Stimulated activated CD8-positive, alpha-beta memory T cell treated with anti-CD3 and anti-CD28 coated beads, Interleukin-4, amount 100 ng/mL, for 4 hours (primary cell): ENCODE measurements at places on chromosomes 2 and 18.

DNA sequence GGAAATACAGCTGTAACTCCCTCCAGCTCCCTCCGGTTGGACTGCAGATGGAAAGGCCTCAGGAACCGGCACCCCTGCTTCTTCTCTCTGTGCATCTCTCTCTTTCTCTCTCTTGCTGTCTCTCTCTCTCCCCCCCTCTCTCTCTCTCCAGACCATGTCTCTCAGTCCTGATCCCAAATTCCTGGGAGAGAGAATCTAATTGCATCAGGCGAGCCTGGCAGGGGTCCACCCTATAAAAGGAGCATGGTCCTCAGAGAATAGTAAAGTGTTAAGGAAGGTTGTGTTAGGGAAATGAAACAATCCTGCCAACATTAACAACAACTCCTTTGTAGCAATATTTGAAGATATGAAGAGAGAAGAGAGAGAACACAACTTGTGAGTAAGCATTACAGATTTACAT lies 36.7 kb downstream of the VIT start:
- no peak for DNase-seq

- DNase-seq: no peak
These were observed 1094.1 kb downstream of the TDRD15 start for GRCh38 chr2:22217881-22218280.

- no peak for DNase-seq
These were observed 218.1 kb downstream of the WDR7 start for GRCh38 chr18:56869189-56869777.

DNA sequence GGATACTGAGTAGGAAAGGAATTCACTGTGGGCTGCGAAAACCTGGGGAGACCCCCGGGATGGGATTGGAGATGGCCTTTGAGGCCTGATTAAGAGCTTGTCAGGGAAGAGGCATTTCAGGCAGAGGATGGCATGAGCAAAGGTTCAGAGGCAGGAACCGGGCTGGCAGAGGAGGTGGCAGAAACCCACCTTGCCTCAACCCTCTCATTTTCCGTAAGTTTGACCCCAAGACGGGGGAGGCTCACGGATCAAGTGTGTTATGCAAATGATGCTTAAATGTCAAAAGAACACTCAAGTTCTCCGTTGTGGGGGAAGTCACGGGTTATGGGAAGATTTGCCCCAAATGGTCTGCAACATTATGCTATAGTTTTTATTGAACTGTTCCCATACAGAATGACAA lies 88.3 kb downstream of the MYCN start:
- DNase-seq: no peak

DNA sequence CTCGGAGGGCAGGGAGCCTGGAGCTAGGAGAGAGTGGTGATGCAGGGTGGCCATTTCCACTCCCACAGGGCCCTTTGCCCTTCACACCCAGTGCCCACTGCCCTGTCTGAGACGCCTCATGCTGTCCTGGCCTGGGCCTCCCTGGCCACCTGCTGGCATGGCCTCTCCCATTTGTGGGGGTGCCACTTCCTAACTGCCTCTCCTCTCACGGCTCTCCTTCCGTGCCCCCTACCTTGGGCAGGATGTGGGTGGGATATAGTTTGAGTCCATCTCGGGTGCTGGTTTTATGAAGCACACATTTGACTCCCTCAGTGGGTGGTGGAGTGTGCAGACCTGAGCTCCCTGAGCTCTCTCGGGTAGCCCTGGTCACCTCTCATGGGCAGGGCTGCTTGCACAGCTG lies 46.0 kb downstream of the DGKD start:
- DNase-seq: no peak

GRCh38 chr2:130336150-130336876 lies 6.4 kb upstream of the IMP4 start:
- no peak for DNase-seq

DNA sequence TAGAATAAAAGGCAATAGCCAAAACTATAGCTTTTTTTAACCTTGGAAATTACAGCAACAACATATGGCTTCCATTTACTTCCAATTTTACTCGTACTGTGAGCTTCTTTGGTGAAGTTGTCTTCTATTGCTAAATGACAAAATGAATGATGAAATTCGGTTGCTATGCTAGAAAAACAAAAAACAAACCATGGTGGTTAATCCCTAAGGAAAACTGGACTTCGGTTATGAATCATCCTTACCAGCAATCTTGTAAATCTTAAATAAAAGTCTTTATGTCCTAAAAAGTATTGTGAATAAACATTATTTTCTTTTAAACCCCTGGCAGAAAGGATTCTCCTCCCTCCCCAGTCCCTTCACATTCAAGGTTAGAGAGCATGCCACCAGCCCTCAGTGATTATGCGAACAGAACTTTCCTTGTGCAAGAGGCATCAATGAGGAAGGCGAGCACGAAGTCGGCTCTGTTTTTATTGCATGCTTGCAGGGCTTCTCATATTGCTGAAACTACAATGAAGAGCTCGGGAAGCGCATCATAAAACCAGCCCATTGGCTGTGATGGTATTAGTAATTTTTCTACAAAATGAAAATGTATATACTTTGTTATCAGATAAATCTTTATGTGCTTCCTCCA lies 62.9 kb downstream of the ZNF521 start:
- DNase-seq: no peak

DNA sequence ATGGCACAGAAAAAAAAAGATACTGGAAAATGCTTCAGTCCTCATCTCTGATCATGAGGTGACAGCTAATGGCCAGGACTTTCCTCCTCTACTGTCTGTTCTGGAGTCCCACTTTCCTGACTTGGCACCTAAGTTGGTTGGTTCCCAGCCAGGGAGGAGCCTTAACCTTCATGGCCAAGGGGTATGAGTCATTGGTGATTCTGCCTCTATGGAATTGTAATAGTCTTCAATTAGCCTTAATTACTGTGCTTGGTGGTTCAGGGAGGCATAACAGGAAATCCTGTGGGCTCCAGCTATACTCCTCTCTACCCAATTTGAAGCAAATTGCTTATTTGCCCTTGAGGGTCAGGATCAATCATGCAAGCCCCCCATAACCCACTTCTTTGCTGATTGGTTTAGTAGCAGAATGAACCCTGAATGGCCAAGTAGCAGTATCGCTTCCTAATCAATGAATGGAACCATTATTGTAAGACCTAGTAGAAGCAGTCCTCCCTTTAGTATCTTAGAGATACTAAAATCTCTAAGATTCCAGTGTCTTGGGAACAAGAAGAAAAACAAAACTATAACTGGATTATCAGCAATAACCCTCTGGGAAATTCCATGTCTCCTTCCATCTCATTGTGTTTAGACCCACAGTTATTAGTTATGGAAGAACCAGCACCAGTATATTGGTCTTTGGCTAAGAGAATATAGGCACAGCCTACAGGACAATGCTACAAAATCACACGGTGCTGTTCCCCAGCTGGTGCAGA lies 109.0 kb downstream of the COL6A3 start:
- no peak for DNase-seq

GRCh38 chr18:11834772-11835171 lies 16.4 kb upstream of the CHMP1B start:
- no peak for DNase-seq

GRCh38 chr2:133859578-133859977 lies 291.3 kb upstream of the NCKAP5 start:
- no peak for DNase-seq

GRCh38 chr2:86238354-86238753 lies 39.1 kb downstream of the MRPL35 start:
- DNase-seq: peak; percentile 12

DNA sequence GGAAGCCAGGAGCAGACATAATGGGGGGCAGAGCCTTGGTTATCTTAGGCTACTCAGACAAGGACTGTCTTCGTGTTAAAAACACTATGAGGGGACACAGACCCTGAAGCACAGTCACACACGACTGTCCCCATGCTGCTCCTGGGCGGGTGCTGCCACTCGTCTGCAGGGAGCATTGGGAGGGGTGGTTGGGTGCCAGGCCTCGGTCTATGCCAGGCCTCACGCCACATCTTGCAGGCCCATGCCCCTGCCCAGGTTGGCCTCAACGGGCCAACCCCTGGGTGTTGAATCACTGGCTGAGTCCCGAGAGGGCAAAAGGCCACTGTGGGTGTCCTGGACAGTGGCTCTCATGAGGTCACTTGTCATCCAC lies 97.9 kb downstream of the USP40 start:
- DNase-seq: no peak

- no peak for DNase-seq
These were observed 60.8 kb downstream of the CRACDL start for GRCh38 chr2:98875081-98875728.

- no peak for DNase-seq
These were observed 3.7 kb upstream of the SIX3 start for GRCh38 chr2:44937688-44938240.

- DNase-seq: no peak
These were observed 156.7 kb downstream of the EVA1A start for GRCh38 chr2:75403991-75404428.

DNA sequence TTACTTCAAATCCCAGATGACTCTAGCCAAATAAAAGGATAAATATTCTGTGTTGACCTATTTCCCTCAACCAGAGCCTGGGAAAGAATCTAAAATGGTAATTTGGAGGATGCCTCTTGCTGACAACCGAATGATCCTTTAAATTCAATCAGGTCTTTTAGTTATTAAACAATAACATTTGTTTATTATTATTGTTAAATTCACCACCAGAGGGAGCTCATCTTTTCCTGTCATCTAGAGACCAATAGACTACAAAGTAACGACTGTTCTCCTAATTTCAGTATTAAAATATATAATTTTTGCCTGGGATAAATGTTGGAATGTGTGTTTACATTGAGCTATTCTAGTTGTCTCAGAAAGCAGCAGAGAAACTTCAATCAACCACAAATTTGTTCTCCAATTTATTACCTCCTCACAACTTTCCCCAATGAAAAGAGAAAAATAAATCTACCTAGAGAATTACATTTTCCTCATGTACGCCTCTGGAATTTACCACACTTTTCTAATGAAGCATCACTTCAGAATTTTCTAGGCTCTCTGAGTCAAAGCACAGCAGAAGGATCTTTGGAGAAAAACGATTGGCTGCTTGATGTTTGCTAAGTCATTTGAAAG lies 142.7 kb downstream of the SCG2 start:
- no peak for DNase-seq

GRCh38 chr2:236873636-236874035 lies 212.1 kb upstream of the COPS8 start:
- no peak for DNase-seq

GRCh38 chr2:174666312-174666711 lies 68.7 kb upstream of the WIPF1 start:
- no peak for DNase-seq

DNA sequence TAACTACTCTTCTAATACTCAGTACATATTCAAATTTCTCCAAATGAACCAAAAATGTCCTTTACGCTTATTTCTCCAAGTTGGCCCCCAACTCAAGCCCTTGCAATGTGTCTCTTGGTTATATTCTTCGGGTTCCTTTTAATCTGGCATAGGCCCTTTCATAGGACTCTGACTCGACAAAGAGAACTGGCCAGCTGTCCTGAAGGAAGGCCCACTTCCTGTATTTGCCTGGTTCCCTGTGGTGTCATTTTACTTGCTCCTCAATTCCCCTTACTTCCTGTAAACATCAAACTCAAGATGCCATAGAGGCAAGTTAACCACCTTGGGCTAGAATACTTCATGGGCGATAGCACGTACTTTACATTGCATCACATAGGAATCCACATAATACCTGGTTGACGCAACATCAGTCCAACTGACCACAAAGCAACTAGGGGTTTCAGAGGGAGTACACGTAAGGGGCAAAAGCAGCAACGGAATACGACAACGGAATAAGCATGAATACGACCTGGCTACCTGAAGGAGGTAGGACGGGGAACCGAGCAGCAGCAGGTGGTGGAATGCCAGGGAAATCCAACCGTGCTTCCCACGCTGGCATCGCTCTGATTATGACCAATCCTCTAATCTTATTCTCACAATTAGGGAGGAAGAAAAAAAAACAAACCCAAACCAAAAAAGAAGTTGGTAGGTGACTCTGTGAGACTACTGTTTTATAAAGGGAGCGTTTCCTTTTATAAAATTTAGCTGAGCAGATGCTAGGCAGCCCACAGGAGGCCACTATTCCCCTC lies 823 bp upstream of the GORASP2 start:
- DNase-seq: no peak

DNA sequence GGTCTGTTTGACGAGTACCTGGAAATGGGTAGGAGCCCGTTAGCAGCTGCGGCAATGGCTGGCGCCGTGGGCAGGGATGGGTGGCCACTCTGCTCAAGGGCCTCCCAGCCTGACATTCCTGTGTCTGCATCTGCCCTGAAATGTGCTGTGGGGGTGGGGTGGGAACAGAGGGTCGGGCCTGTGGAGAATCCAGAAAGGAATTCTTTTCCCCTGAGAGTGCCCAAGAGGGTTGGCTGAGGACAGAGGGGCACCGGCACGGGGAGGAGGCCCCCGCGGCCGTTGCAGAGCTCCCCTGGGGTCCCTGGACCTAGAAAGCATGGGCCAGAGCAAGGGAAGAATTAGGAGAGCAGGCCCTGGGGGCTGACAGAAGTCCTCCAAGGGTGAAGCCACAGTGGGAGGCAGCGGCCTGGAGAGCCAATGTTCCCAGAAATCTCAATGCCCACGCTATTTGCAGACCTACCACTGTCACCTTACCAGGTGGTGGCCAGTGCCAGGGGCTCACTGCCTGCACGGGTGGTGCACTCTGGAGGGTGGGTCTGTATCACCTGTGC lies 27.8 kb downstream of the ANO7 start:
- DNase-seq: no peak

DNA sequence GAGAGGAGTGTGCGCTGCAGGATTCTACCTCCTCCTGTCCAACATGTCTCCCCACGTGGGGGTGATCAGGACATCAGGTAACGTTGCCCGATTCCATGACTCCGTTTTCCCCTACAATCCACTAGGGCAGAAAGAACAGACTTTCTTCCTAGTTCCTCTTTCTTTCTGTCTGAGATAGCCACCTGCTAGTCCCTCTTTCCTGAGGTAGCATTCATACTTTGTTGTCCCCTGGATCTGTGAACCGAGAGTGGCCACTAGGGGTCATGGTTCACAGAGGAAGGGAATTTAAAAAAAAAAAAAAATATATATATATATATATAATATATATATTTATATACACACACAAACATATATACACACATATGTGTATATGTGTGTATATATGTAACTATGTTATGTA lies 210.0 kb upstream of the ZNF521 start:
- no peak for DNase-seq

- DNase-seq: no peak
These were observed 3.5 kb upstream of the RNPEPL1 start for GRCh38 chr2:240564561-240565332.

DNA sequence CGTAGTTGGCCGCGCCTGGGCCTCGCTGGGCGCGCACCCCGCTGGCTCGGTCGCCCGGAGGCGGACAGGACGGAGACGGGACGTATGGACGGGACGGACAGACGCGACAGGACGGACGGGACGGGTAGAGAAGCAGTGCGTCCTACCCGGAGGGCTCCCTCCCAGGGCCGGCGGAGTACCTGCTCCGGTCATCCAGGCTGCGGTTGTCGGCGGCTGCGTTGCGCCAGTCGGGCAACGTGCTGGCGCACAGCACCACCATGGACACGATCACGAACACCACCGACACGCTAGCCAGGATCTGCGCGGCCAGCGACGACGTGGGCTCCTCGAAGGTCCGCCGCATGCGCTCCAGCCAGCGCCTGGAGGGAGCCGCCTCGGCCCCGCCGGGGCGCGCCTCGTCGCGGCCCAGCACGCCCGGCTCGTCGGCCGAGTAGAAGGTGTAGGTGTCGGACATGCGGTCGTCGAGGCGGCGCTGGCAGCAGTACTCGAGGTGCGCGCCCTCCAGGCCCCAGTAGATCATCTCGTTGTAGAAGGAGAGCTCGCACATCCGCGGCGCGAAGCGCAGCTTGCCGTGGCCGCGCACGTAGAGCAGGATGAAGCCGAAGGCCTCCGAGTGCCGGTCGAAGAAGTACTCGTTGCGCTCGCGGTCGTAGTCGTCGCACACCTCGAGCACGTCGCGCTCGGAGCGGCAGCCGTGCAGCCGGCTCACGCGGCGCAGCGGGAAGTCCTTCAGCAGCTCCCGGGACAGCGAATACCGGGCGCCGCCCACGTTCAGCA lies 903 bp downstream of the KCNG3 start:
- DNase-seq: no peak
